Glutamatergic neuron (in vitro differentiated cells): ENCODE measurements at places on chromosomes 5 and 9.

- no peak for DNase-seq
These were observed 534.7 kb downstream of the CDH10 start for GRCh38 chr5:24110004-24110615.

GRCh38 chr5:160685219-160685618 is 166.8 kb downstream of the ATP10B start:
- DNase-seq: no peak

DNA sequence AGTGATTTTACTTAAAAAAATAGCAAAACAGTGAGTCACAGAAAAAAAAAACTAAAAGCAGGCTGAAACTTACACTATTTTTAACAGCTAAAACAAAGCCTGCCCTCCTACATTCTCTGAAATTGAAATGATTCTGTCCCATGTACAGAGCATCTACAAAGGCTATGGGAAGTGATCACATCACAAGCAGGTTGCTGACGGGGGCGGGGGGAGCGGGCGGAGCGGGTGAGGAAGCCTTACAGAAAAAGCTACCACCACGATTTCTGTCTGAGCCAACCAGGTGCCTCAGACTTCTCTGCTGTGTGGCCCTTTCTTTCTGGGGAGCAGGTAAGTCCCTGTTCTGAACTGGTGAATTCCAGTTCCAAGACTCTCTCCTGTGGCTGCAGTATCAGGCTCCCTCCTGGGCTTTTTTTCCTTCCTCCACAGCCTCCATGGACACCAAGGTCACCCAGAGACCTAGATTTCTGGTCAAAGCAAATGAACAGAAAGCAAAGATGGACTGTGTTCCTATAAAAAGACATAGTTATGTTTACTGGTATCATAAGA is 104.9 kb downstream of the ANKRD18B start:
- no peak for DNase-seq

- no peak for DNase-seq
These were observed 36.2 kb downstream of the FBXL17 start for GRCh38 chr5:108345541-108346171.

DNA sequence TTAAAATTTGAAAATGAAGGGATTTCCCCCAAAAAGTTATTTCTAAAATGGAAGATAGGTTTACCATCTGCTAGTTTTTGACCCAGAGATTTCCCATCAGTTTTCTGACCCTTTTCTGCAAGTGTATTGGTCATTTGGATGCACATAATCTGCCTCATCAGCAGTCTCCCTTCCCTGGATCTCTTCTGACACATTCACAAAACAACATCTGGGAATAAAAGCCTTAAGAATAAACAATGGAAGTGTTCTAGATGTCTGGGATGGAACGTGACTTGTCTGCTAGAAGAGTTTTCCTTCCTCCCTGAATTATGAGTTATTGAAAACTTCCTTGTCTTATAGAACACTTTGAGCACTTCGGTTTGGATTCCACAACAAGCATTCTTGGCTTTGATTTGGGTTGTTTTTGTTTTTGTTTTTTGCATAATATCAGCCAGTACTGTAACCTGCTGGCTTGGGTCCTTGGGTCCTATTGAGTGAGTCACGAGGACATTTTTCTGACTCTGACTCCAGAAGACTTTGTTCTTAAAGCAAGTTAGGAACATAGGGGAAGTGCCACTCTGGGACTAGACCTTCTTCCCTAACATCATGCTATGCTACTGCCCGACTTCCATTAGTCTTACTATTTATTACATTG is 18.2 kb upstream of the ESM1 start:
- no peak for DNase-seq

GRCh38 chr9:16431666-16432392 is 438.6 kb downstream of the BNC2 start:
- no peak for DNase-seq

DNA sequence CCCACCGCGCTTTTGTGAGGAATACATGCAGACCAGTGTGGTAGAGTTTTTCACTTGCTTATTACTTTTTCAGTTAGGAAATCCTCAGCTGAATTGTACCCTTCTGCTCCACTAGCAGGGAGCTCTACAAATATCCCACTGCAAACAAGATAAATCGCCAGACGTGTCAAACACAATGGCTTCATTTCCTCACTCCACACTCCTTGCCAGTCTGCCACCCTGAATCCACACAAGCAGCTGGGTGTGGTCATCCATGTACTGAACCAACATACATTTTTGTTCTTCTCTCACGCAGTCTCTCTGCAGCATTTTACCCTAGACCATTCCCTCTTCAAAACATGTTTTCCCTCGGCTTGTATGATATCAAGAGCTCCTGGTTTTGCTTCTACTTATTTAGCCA is 3.7 kb upstream of the ROR2 start:
- no peak for DNase-seq

GRCh38 chr9:92620845-92621244 is 49.1 kb downstream of the IPPK start:
- no peak for DNase-seq
